ENCODE measurements at places on chromosomes 13 and 19.

DNA sequence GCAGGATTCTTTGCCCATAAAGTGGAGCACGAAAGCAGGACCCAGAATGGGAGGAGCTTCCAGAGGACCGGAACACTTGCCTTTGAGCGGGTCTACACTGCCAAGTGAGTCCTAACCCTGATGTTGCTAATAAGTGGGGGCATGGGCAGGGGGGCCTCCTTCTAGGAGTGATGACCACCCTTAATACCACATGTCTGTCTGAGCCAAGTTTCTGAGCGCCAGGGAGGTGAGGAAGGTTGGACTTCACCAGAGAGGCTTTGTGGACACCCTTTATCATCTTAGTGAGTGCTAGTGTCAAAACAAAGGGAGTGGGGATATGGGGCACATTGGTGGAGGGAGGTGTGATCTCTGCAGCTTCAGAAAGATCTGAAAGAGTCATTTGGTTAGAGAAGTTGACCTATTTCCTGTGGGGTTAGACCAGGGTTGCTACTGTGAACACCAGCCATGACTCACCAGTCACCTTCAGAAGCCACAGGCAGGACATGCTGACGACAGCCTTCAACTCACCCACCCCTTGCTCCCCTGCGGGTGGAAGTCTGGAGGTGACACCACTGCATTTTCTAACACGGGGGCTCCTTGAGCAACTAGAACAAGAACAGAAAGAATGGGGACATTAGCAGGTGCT lies 8.8 kb downstream of the ALOX5AP start:
- H3K4me1 ChIP-seq: peaks cover 62% of the 10 kb centered on the region
- H3K27me3 ChIP-seq: no peaks in the 10 kb centered on the region
- DNase-seq: peak; percentile 88
- H3K27ac ChIP-seq: peak overlapping the region; percentile 95
- H3K36me3 ChIP-seq: peaks cover 51% of the 10 kb centered on the region

GRCh38 chr19:38227287-38228004 lies 3.4 kb upstream of the DPF1 start:
- H3K4me3 ChIP-seq: peak overlapping the region; percentile 19
- H3K27ac ChIP-seq: no peak overlapping the region
- H3K4me1 ChIP-seq: peaks cover 19% of the 10 kb centered on the region
- H3K36me3 ChIP-seq: no peaks in the 10 kb centered on the region

GRCh38 chr19:37362733-37363132 lies 8.2 kb upstream of the ZNF527 start:
- no peak for DNase-seq
- H3K27me3 ChIP-seq: no peaks in the 10 kb centered on the region
- no peak overlapping the region for H3K27ac ChIP-seq

DNA sequence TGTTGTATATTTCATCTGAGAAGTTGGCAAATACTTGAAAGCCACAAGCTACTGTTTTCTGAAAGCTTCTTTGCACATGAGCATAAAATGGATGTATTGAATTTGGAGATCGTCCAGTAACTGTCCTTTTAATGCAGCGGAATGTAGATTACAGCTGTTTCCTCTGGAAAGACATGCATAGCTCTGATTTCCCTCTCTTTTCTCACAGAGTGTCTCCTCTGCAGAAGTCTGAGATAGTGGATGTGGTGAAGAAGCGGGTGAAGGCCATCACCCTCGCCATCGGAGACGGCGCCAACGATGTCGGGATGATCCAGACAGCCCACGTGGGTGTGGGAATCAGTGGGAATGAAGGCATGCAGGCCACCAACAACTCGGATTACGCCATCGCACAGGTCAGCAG lies 283.0 kb downstream of the SHISA2 start:
- DNase-seq: no peak
- H3K4me3 ChIP-seq: no peak overlapping the region
- H3K4me1 ChIP-seq: no peaks in the 10 kb centered on the region

DNA sequence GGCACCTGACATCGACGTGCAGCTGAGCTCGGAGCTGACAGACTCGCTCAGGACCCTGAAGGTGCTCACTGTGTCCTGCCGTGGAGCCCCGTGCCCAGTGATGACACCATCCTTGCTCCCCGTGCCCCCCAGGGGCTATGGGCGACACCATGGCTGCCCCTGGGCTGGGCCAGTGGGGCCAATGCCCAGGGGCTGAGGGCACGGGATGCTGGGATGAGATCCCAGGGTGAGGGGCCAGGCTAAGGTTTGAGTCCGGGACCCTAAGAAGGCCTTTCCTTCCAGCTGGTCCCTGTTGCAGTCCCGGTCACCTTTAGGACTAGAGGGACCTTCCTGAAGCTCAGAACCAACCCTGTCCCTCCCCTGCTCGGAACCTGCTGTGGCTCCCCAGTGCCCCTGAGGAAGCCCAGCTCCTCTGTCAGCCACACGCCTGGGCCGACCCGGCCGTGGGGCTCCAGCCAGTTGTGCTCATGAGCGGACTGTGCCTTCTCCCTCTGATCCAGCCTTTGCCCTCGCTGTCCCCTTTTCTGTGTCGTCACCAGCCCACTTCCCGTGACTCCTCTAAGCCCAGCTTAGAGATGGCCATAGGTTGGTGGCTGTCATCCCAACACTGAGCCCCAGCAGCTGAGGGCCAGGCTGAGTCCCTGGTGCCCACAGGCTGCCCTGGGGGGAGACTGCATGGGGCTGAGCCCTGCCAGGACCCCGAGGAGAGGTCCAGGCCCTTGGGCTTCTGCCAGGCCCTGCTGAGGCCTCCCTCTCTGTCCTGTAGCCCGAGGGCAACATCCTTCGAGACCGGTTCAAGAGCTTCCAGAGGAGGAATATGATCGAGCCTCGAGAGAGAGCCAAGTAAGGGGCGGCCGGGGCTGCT lies 10.6 kb downstream of the NOP53 start:
- H3K4me1 ChIP-seq: no peaks in the 10 kb centered on the region
- DNase-seq: no peak
- H3K4me3 ChIP-seq: no peak overlapping the region
- no peaks in the 10 kb centered on the region for H3K27me3 ChIP-seq
- H3K36me3 ChIP-seq: peaks cover 87% of the 10 kb centered on the region

DNA sequence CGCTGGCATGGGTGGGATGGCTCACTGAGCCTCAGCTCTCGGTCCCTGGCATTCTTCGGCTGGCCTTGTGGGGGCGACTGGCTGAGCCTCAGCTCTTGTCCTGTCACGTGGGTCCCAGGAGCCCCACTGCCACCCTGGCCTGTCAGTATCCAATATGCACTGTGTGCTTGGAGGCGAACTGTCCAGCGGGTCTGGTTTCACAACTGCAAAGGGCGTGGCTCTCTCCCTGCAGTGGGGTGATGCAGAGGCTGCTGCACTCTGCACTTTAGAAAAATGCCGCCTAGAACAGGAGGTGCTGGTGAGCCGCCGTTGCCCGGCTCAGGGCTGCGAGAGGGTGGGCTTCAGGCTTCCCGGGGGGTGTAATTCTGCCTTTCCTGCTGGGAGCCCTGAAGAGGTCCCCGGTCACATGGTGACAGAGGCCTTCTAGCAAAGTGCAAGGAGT lies 17.0 kb upstream of the TMEM255B start:
- H3K27me3 ChIP-seq: peaks cover 27% of the 10 kb centered on the region
- H3K4me3 ChIP-seq: peak overlapping the region; percentile 40
- H3K36me3 ChIP-seq: peaks cover 4% of the 10 kb centered on the region
- no peak for DNase-seq
- no peak overlapping the region for H3K27ac ChIP-seq

DNA sequence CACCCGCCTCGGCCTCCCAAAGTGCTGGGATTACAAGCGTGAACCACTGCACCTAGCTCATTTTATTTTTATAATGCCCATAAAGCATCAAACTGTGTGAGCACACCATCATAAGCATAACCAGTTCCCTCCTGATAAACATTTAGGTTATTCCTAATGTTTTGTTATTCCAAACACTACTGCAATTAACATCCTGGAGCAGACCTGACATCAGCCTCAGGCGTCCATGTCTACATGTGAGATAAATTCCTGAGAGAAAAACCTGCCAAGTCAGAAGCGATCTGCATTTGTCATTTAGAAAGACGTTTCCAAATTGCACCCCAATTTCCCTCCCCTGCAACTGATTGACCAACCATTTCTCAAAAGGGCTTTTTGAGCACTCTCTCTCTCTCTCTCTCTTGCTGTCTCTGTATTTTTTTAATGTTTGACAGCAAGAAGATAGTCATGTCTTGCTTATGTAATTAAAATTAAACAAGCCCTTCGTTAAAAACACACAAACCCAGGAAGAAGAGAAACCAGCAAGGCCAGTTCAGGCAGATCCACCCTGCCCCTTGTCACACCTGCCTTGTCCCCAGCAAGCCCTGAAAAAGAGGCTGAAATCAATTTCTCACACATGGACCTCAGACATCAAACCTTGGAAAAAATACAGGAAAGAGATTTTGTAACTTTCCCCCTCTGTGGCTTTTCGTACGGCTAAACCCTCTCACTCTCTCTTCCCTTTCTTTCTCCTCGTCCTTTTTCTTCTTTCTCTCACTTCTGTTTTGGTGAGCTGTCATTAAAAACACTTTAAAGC lies 9.9 kb downstream of the LYPD3 start:
- H3K4me3 ChIP-seq: no peak overlapping the region
- no peaks in the 10 kb centered on the region for H3K4me1 ChIP-seq
- H3K27ac ChIP-seq: no peak overlapping the region

GRCh38 chr13:99464441-99464949 lies 36.8 kb upstream of the TM9SF2 start:
- H3K36me3 ChIP-seq: no peaks in the 10 kb centered on the region
- H3K4me3 ChIP-seq: peak overlapping the region; percentile 38
- H3K27ac ChIP-seq: peak overlapping the region; percentile 77
- H3K4me1 ChIP-seq: peaks cover 10% of the 10 kb centered on the region

DNA sequence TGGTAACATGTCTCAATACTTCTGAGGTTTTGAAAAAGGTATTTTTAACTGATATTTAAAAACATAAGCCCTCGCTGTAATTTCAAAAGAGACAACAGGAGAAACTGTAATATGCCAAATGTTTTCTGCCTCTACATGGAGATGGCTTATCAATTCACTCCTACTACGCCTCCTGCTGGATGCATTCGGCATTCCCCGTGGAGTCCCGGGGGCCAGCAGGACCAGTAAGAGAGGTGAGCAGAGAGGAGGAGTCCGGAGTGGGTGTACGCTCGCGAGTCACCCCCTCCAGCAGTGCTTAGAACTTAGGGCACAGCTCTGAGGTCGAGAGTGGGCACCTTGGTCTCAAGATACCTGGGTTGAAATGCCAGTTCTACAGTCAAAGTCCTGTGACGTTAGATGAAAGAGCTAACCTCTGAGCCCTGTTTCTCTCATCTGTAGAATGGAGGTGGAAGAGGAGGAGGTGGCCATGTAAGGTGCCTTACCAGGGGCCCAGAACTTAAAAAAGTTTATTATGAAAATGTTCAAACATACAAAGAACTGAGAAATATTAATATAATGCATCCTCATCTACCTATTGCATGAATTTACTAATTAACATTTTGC lies 110.2 kb downstream of the STK24 start:
- H3K27ac ChIP-seq: no peak overlapping the region
- no peaks in the 10 kb centered on the region for H3K27me3 ChIP-seq
- H3K36me3 ChIP-seq: peaks cover 50% of the 10 kb centered on the region
- H3K4me3 ChIP-seq: no peak overlapping the region
- DNase-seq: no peak

DNA sequence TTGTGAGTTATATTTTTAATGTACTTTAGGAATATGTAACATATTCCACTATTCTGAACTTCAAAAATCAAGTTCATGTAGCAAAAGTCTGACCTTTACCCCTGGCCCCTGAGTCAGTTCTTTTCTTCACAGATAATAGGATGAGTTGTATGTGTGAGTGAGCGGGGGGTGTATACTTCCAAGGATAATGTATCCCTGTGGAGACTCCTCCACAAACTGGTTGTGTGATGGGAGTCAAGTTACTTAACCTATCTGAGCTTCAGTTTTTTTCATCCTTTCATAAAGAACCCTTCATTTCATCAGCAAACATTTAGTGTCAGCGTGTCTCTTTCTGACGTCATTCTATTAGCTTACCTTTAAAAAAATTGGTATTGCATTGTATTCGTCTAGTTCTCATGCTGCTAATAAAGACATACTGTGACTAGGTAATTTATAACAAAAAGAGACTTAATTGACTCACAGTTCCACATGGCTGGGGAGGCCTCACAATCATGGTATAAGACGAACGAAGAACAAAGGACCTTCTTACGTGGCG lies 288.1 kb upstream of the GPC6 start:
- no peak overlapping the region for H3K27ac ChIP-seq
- no peak overlapping the region for H3K4me3 ChIP-seq
- no peaks in the 10 kb centered on the region for H3K36me3 ChIP-seq

GRCh38 chr19:19778666-19779065 lies 42.9 kb downstream of the ZNF506 start:
- no peaks in the 10 kb centered on the region for H3K27me3 ChIP-seq
- peak overlapping the region; percentile 98 for H3K4me3 ChIP-seq
- peaks cover 36% of the 10 kb centered on the region for H3K4me1 ChIP-seq
- H3K36me3 ChIP-seq: peaks cover 9% of the 10 kb centered on the region
- DNase-seq: no peak

DNA sequence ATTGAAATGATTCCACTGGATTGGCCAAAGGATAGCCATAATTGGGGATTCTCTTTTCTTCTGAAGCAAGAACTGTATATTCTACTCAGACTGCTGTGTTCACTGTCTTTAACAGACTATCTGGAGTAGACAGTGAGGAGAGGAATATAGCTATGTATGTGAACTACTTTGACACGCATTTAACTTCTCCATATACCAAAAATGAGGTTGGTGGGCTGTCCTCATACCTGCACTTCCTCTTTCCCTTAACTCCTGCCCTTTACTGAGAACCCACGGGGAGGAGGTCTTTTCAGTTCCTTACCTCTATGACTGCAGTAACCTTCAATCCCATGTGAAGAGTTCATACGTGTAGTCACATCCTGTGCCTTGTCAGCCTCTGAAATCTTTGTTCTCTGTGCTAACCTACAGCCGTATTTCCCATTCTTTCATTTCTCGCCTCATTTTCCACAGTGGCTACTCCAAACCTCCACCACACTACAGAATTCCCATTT lies 305.8 kb downstream of the MTUS2 start:
- no peaks in the 10 kb centered on the region for H3K4me1 ChIP-seq
- H3K36me3 ChIP-seq: no peaks in the 10 kb centered on the region
- H3K4me3 ChIP-seq: no peak overlapping the region
- H3K27me3 ChIP-seq: no peaks in the 10 kb centered on the region
- H3K27ac ChIP-seq: peak overlapping the region; percentile 50
- no peak for DNase-seq

Data from effector memory CD8-positive, alpha-beta T cell (primary cell).